RKO (cell line): ENCODE measurements at places on chromosomes 2 and 18.

- DNase-seq, result no peak
Measured at GRCh38 chr2:236825989-236826510, 256.4 kb downstream of the ACKR3 start.

DNA sequence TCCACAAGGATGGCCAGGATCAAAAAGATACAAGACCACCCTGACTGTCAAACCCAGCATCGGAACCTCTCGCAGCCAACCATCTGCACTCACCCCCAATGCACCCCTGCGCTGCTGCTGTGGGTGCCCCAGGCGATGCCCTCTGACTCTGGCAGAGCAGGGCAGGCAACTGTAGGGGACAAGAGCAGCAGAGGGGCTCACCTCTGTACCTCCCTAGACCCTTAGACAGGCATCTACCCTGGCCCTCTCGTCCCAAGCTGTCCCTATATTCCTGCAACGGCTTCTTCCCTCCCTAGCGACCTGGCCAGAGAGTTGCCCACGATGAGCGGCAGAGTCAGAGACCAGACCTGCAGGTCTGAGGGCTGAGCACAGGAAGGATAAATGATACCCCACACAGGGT, 128.2 kb downstream of the HDAC4 start:
- no peak for DNase-seq

- no peak for DNase-seq
Measured at GRCh38 chr18:7822435-7823331, 255.6 kb downstream of the PTPRM start.

GRCh38 chr2:70574618-70575017, 21.0 kb upstream of the TGFA start:
- DNase-seq, result no peak

DNA sequence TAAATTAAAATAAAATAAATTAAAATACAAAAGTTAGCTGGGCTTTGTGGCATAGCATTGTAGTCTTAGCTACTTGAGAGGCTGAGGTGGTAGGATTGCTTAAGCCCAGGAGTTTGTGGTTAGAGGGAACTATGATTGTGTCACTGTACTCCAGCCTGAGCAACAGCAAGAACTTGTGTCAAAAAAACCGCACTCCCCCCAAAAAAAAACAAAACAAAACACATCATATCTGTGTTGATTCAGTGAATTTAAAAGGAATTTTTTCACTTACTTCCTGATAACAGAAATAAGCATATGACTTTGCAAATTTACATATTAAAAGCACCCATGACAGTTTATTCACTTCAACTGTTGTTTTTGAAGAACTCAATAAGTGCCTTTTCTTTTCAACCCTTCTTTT, 68.1 kb upstream of the PELI1 start:
- no peak for DNase-seq

GRCh38 chr2:158580760-158581159, 124.0 kb downstream of the PKP4 start:
- DNase-seq, result no peak

DNA sequence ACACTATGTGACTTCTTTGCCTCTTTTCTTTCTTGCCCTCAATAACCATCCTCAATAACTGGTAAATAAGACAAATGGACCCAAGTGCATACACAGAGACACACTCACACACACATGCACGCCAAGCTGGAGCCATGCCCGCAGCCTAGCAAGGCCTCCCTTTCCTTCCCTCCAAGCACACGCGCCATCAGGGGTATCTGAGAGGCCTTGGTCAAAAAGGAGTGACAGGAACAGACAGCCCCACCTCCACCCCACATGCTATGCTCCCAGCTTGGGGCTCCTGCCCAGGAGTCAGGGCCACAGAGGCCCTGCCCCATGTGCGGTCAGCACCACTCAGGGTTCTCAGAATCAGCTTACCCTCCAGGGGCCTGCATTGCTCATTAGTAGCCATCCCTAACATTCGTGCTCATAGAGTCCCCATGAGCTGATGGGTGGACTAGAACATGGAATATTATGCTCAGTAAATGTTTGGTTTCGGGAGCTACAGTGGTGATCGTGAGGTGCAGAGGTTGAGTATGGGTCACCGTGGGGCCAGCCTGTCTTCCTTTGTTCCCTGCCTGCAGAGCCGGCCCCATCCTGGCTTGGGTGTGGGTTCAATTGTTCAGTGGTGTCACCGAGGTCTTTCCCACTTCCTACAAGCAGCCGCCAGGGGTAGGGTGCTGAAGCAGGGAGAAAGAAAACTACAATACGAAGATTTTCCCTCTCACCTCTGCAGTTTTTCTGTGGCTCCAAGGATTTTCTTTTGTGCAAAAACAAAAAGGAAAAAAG, 158.2 kb upstream of the RAB12 start:
- no peak for DNase-seq

- no peak for DNase-seq
Measured at GRCh38 chr2:161147856-161148255, 12.4 kb upstream of the TANK start.

GRCh38 chr2:172999641-173000386, 75.8 kb upstream of the MAP3K20 start:
- DNase-seq, result no peak

- no peak for DNase-seq
Measured at GRCh38 chr18:370751-371608, 103.1 kb upstream of the THOC1 start.

GRCh38 chr2:142299021-142299420, 168.2 kb upstream of the LRP1B start:
- no peak for DNase-seq

DNA sequence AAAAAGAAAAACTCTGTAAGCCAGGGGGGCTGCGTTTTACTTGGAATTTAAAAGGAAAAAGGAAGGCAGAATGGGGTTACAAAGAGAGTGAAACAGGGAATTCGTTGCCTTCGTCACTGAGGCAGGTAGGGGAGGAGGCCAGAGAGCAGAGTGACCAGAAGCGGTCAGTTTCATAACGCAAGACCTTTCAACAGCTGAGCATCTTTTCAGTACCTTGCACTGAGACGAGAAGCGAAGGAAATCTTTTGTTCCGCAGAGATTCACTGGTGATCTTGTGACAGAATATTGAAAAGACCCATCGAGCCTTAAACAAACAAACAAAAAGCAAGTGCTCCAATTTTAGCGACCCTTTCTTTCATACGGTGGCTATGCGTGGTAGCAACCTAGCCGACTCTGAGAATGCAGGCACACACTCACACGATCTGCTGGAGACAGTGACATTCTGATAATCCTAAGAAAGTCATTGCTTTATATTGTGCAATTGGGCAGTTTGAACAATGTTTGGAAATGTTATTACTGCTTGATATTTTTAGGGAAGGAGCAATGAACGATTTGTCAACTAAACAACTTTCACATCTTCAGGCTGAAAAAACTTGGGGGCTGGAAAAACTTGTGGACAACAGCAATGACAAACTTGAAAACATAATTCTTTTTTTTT, 93.8 kb upstream of the ODC1 start:
- DNase-seq, result no peak

DNA sequence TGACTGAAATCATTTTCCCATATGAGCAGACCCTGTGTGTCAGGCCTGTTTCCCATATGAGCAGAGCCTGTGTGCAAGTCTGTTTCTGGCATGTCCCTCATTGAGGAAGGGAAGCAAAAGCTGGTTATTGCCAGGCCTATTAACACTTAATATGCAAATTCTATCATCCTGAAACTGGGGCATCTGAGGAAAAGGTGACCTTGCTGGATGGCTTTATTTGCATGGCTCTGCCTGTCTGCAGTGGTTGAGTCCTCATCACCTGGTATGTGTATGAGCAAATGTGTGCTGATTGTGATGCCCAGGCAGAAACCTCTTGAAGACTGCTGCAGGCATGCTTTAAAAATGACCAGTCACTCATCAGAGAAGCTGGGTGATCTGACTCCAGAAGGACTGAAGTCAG, 31.2 kb downstream of the EIF4E2 start:
- DNase-seq, result no peak

- DNase-seq, result no peak
Measured at GRCh38 chr2:238327751-238328150, 7.4 kb downstream of the TRAF3IP1 start.

- no peak for DNase-seq
Measured at GRCh38 chr2:45950606-45951005, 299.1 kb downstream of the PRKCE start.

GRCh38 chr2:45919711-45920111, 268.2 kb downstream of the PRKCE start:
- DNase-seq, result no peak

DNA sequence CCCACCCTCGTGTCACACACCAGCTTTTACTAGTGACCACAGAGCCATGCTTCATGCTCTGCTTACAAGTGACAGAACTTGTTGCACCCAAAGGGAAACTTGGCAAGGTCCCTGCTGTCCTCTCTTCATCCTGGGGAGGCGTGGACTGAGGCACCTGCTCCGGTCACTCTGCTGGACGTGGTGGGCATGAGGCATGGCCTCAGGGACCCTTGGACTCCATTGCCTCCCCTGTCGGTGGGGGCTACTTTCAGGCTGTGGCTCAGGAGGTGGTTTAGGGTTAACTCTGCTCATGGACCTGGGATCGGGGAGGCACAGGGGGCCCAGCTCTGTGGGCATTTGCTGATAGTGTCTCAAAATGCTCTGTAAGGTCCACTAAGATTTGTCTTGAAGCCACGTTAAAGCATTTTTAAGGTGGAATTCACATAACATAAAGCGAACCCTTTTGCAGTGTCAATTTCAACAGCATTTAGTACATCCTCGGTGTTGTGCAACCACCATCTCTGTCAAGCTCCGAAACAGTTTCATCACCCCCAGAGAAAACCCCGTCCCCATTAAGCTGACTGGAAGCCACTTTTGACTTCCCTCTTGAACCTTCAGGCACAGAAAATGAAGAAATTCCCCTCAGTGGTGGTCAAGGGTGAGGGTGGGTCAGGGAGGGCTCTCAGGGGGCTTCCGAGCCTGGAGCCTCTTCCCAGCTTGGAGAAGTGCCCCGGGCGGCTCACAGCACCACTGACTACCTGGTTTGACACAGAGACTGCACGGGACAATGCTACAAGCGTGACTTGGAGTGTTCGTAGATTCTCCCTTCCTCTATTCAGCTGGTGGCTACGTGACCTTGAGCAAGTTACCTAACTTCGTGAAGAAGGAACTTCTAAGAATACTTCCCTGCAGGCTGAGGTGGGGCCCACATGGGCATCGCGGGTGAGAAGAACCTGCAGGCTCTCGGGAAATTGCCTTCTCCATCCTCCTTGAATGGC, 100.0 kb upstream of the HDAC4 start:
- no peak for DNase-seq

GRCh38 chr2:59790186-59791003, 763.1 kb downstream of the BCL11A start:
- DNase-seq, result no peak

- no peak for DNase-seq
Measured at GRCh38 chr2:178084273-178084672, 11.7 kb upstream of the PDE11A start.

GRCh38 chr18:77127769-77128671, 4.6 kb downstream of the MBP start:
- peak; percentile 36 for DNase-seq

DNA sequence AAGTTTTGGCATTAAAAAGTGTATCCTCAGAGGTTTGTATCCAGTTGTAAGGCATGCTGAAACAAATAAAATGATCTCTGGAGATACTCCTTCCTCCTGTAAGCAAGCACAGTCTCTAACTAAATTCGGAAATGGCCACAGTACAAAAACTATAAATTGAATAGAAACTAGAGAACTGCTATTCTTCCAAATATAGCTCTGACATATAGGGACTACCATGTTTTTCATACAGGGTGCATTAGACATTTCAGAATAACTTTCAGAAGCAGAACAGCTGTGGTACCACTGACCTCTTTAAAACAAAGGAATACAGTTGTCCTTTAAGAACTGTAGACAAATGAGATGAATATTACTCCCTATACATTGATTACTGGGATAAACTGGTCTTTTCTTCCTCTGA, 568.5 kb downstream of the ARHGAP15 start:
- no peak for DNase-seq

GRCh38 chr2:230226051-230226551, 565 bp downstream of the SP140 start:
- no peak for DNase-seq
